ENCODE measurements at places on chromosomes 11 and 22.
A peak's percentile ranks its signal among the peaks of the same experiment; 100 is the strongest.

DNA sequence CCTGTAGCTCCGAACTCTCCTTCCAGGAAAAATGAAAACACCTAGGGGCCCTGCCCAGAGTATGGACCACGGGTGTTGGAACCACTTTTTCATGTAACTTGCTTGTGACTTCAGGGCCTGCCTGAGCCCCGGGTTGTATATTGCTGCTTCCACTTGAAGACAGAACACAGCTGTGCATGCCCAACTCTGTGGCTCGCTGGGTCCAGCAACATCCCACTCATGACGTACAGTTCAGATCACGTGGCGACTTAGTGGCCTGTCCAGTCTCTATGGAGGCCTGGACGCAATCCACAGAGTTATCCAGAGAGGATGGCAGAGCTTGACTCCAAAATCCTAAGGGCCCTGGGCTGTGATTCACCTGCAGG, 6.8 kb downstream of the C11orf21 start:
- DNase-seq, result no peak

DNA sequence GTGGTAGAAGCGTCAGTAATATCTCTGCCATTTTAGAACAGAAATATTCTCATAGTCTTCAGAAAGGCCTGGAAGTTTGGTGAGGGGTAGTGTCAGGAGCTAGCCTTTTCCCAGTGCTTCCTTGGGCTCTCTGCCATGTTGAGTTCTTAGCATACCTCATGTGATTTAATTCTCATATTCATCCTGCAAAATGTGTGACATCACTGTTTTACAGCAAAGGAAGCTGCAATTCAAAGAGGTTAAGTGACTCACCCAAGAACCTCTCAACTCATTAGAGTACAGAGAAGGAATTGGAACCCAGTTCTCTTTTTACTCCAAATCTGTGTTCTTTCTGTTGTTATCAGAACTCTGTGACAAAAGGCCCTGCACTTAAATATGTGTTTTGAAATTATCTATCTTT, 72.1 kb downstream of the RNF169 start:
- no peak for DNase-seq

DNA sequence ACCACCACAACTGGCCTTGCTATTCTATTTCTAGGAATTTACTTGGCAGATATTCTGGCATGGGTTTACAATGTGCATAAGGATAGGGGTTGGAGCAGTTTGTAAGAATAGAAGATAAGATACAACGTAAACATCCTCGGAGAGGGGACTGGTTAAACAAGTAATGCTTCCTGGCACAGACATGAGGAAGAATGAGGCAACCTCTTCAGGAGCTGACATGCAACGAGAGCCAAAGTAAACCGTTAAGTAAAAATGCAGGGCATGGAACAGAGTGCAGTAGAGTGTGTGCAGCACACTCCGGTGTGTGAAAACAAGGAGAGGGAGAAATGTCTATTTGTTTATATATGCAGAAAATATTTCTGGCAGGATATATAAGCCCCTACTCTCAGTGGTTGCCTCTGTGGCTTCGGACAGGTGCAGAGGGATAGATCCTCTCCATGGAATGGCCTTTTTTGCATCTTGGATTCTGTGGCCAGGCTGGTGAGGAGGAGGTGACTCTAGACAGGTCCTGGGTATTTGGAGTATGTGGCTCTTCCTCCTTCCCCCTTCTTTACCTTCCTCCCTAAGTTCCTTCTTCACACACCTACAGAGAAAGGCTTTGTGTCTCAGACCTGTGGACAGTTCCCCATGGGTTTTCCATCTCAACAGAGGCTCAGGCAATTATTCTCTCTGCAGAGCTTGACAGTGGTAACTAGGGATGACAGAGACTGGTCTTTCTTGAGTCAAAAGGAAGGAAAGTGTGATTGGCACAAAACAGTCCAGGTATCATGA, 2.5 kb downstream of the RAB36 start:
- DNase-seq, result no peak

- DNase-seq, result peak; percentile 39
Observed at GRCh38 chr11:116164843-116165242, 607.9 kb downstream of the BUD13 start.

DNA sequence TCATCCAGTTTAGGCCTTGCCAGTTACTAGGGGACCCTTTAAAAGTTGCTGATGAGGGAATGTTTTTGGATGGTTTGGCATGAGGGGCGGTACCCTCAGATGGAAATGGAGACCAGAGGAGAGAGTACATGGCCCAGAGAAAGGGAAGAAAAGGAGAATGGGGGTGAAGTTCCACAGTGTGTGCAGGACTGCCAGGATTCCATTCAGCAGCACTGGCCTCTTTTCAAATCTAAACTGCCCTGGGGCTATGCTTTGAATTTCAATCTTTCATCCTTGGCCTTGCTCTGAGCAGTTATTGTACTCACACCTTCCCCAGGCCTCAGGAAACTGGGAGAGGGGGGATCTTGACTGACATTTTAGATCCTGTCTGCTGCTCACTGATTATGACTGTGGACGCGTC, 3.0 kb downstream of the SLC3A2 start:
- no peak for DNase-seq

DNA sequence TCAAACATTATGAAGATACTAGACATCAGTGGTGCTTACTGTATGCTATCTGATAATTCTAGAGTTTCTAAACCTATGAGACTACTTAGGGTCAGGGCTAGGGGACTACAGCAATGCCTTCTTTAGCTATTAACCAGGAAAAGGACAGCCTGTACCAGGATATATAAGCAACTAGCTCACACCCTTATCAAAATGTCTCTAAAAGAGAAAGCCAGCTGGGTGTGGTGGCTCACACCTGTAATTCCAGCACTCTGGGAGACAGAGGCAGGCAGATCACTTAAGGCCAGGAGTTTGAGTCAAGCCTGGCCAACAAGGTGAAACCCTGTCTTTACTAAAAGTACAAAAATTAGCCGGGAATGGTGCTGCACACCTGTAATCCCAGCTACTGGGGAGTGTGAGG, 55.8 kb downstream of the RAB6A start:
- DNase-seq, result no peak

- no peak for DNase-seq
Observed at GRCh38 chr11:36775130-36775529, 177.1 kb upstream of the RAG2 start.

DNA sequence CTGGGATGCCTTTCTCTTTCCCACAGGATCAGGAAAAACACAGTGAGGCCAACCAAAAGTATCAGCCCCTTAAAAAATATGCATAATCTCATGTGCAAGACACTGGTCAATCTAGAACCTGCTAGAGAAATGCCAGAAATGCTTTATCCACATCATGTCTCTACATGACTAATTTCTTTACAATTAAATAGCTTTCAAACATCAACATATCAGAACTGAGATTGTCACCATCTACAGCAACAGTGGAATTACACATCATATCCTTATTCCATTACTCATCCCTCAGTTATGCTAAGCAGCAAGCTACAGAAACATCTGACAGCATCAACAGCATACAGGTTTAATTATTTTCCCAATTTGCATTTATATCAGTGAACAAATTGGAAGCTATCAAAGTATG, 78.8 kb downstream of the DDIAS start:
- DNase-seq, result no peak

GRCh38 chr11:57781529-57781943, 19.9 kb downstream of the CTNND1 start:
- DNase-seq, result no peak

DNA sequence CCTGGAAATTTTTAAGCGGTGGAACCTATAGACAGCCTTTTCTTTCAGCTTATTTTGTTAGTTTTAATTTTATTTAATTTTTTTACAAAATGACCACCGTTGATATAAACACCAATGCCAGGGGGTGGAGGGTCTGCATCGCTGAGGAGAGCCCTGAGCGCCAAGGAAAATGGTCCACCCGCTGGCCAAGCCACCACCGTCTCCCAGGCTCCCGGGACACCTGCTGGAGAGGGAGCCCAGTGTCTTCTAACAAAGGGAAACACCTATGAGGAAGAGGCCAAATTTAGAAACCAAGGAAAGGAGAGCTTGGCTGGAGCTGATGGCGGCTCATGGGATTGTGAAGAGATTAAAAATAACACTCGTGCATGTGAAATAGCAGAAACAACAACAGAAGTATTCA, 288 bp upstream of the KRTAP5-8 start:
- no peak for DNase-seq

- DNase-seq, result no peak
Observed at GRCh38 chr11:109970516-109971183, 122.5 kb upstream of the ZC3H12C start.

DNA sequence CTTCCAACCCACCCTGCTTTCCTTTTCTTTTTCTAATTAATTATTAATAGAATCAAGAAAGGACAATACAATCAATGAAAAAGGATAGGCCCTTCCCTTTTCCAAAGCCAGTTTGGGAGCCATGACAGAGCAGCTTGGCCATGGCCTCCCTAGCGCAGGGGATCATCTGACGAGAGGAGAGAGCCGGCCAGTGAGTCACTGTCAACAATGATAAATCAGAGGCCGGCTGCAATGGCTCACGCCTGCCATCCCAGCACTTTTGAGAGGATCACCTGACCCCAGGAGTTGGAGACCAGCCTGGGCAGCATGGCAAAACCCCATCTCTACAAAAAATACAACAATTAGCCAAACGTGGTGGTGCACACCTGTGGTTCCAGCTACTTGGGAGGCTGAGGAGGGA, 27.5 kb upstream of the KRTAP5-7 start:
- DNase-seq, result no peak

- DNase-seq, result no peak
Observed at GRCh38 chr11:108393046-108393445, 74.3 kb downstream of the C11orf65 start.

DNA sequence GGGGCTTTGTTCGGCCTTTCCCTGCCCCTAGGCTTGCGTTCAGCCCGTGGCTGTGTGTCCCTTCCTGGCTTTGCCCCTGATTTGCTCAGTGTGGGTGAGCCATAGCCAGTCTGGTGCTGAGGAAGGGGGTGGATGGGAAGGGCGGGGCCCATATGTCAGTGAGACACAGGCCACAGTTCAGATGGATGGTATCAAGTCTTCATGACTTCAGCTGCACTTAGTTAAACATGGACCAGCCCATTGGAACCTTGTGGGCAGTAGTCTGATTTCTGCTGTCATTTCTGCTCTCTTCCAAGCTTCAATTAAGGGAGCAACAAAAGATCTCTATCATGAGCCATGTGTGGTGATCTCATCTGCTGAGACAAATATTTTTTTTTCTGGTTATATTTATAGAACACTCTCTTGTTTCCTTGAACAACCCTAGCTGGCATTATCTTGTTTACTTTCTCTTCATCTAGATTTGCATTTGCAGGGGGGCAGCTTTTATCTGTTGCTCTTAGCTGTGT, 21.6 kb upstream of the PEX26 start:
- no peak for DNase-seq

DNA sequence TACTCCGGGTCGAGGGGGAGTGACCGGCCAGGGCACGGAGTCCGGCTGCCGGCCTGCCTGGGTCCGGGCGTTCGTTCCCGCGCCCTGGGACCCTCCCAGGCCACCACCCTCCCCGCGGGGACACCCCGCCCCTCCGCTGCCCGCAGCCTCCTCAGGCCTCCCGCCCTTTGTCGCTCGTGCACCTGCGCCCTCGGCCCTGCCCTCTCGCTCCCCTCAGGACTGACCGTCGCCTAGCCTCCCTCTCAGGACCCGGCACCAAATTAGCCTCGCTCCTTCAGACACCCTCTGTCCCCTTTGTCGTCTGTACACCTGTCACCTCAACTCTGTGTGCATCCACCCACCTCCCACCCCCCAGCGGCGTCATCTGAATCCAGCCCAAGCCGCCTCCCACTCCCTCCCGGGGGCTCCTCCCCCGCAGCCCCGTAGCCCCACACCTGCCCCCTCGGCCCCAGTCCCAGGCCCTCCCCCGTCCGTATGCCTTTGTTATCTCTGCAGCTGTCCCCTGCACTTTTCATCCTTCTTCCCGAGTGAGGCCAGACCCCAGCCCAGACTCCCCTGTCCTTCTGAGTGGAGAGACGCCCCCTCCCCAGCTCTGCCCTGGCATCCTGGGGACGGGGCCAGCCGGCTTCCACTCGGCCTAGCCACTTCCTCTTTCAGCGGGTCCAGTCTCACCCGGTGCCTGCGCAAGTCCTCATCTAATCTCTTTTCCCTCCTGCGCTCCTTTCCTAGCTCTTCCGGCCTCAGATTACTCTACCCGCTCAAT, 643 bp downstream of the TIGD3 start:
- DNase-seq, result peak; percentile 60

GRCh38 chr11:117220999-117221774, 10.7 kb downstream of the PCSK7 start:
- DNase-seq, result no peak

- DNase-seq, result no peak
Observed at GRCh38 chr11:2296913-2297622, 4.7 kb downstream of the C11orf21 start.

GRCh38 chr11:65505466-65506289, 6.8 kb downstream of the MALAT1 start:
- DNase-seq, result no peak

DNA sequence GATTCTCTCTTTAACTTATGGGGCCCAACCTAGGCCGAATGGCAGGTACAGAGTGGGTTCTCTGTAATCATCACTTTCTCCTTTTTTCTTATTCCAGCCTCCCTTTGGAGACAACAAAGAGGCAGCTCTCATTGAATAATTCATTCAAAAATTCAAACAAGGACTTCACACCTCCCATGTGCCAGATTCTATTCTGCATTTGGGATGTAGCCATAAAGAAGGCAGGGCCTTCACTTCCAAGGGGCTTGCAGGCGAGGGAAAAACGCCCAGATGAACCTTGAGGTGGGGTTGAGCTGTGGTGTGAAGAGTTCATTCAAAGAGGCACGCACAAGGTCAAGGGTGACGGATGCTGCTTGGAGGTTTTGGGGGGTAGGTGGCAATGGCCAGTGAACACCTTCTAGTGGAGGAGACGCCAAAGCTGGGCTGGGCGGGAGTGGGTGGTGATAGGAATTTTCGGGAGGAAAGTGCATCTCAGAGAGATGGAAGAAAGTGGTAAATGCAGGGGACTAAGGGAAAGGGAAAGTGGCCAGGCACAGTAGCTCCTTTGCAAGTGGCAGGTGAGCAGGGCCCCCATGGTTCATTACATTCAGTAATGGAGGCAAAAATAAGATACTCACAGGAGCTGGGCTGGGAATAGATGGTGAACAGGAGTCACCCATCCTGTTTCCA, 499.6 kb downstream of the MIAT start:
- DNase-seq, result no peak

DNA sequence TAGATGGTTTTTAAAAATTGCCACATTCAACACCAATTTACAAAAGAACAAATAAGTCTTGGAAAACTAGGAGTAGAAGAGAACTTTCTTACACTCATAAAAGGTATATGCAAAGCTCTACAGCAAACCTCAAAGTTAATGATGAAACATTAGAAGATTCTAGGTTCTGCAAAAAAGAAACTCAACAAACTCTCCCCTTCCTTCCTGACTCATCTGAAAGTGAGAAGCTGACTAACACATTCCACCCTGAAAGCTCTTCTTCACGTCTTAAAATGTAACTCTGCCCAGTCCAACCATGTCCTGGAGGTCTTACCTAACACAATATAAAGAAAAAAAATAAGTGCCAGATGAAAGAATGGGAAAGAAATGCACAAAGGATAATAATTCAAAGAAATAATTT, 218.9 kb upstream of the ISX start:
- no peak for DNase-seq

GRCh38 chr11:118785362-118785761, 5.6 kb downstream of the DDX6 start:
- DNase-seq, result no peak

- DNase-seq, result no peak
Observed at GRCh38 chr11:416757-417621, 2.2 kb upstream of the SIGIRR start.

Data from SHP77 (cell line).